ENCODE measurements at places on chromosomes 5 and 9.
A peak's percentile ranks its signal among the peaks of the same experiment; 100 is the strongest.

- no peak for DNase-seq
Measured at GRCh38 chr5:62111428-62111827, 194.6 kb upstream of the KIF2A start.

DNA sequence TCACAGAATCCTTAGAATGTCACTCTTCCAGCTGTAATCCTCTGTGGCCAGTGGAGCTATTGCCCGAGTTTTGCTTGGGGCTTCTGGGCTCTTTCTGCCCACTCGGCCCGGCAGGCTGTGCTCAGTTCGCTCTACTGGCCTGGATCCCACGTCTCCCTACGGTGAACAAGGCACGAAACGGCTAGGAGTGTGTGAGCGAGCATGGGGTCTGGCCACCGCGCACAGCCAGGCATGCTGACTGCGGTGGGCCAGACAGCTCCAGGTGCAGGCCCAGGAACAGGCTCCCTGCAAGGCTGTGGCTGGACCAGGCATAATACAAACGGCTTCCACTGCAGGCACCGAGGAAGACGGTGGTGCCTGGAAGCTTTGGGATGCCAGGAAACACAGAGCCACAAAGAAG lies 2035.5 kb upstream of the ACO1 start:
- DNase-seq, result no peak

DNA sequence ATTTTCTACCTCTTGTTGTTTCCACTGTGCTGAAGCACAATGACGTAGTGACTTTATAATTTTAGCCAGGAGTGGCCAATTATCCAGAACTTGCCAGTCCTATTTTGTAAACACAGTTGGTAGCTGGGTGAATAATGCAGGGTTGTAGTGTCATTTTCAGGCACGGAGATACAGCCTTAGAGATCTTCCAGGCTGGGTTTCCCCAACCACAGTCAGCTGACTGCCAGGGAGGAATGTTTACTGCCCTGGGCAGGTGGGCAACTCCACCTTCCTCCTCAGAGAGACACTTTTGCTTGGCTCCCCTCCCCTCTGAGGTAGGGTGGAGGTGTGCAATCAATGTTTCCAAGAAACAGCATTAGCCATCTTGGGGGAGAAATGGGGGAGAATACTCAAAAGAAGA lies 228.1 kb upstream of the NR4A3 start:
- DNase-seq, result no peak

DNA sequence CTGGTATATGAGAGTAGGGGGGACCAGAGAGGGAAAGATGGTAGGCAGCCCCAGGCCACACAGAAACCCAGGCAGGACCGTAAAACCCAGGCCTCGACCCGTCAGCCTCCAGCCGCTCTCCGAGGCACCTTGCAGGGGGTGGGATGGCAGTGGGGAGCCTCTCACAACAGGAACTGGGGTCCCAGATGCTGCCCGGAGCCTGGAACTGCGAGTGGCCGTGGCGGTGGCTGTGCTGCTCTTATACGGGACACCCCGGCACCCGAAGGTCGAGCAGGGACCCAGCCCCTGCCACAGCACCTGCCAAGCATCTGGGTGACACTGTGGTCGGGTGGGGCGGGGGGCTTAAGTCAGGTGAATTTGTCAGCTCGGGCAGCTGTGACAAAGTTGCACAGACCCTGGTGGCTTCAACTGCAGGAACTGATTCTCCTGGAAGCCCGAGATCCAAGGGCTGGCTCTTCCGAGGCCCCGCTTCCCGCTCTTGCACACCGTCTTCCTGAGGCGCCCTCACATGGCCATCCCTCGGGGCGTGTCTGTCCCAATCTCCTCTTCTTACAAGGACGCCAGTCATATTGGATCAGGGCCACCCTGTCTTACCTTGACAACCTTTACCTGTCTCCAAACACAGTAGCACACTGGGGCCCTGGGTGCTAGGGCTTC lies 47.6 kb upstream of the EGFL7 start:
- no peak for DNase-seq

GRCh38 chr5:175810457-175810856 lies 60.9 kb upstream of the CPLX2 start:
- DNase-seq, result no peak

DNA sequence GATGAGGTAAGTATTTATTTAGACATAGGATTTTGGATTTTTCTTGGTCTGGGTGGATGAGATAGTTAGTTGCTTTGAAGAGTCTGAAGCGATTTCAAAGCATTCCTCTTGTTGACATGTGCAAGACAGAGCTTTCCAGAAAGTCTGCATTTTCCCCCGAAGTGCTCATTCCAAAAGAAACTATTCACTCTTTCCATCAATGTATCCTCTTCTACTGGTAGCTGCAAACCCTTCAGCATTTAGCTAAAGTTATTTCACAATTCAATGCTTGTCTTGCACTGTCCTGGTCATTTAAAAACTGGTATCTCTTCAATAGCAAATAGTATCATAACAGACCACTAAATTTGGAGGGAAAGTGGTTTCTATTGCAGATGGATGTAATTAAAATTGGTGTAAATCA lies 13.0 kb downstream of the NREP start:
- no peak for DNase-seq

DNA sequence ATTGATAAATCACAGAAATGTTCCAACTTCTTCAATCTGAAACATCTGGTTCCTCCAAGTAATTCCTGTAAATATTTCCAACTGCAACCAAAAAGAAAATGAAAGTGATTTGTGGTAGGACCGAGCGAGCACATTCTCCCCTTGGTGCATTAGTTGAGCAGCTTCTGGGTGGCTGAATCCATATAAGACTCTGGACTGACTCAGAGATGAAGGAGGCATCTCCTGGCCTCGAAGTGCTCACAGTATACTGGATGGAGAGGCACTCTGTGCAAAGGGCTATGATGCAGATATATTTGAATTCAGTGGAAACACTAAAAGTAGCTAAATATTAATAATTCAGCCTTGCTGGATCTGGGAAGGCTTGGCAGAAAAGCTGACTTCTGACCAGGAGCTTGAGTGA lies 265.0 kb downstream of the MARCHF11 start:
- no peak for DNase-seq

DNA sequence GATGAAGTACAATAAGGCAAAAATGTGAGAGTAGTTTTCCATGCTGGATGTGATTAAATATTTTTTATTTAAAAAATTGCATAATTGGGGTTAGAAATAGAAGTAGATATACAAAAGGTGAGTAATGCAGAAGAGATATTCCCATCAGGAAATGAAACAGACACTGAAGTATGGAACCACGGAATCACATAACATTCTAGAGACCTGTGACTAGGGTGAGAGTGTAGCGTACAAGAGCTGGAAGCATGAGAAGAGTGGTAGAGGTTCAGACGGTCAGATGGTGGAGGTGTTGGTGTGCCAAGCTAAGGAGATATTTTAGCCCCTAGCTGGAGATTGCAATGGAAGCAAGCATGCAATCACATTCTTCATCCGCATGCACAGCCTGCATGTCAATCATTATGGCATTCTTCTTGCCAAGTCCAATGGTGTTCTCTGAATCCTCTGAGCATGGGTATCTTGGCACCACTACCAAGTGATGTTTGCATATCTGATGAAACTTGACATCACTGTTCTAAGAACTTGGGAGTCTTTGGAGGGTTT lies 587.8 kb downstream of the PSAT1 start:
- DNase-seq, result no peak

DNA sequence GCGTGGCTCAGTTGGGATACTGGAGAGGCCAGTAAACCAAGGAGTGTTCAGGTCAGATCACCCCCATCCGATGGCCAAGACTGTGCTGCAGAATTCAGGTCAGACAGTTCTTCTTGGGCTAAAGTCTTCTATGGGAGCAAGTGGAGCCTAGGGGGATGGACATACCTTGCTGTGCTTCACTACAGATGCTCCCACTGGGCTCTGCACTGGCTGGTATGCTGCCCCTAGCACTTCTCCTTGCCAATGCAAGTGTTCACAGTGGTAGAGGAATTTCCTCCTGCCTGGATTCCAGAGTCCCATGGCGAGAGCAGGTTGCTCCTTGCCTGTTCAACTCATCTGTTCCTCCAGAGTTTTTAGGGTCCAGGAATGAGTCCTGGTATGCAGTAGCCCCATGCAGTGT lies 134.2 kb upstream of the EDIL3 start:
- DNase-seq, result no peak

DNA sequence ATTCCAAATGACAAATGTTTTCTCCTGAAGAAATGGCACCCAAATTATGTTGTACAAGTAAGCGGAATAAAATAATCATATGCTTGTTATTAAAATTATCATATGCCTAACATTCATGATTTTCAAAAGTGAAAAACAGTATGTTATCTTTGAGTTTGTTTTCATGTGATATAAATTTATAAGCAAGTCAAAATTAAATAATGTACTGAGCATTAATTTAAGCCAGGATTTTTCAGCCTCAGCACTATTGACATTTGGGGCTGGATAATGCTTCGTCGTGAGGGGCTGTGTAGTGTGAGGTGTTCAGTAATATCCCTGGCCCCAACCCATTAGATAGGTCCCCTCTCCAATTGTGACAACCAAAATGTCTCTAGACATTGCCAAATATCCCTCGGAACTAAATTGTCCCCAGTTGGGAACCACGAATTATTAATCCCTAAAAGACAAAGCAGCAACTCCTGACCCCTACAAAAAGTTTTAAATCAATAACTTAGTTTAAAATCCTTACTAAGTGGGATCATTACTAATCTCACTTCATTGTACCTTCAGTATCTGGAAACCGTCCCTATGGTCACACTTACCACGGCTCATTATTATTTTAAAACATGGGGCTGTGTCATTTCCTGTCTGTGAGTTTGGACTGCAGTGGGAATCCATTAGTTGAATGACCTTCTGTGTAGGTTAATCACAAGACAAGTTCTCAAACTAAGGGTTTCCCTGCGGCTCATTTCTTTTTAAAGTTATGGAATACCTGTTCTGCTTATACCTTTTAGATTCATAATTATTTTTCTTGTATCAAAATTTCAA lies 1.3 kb upstream of the NNT start:
- DNase-seq, result no peak

DNA sequence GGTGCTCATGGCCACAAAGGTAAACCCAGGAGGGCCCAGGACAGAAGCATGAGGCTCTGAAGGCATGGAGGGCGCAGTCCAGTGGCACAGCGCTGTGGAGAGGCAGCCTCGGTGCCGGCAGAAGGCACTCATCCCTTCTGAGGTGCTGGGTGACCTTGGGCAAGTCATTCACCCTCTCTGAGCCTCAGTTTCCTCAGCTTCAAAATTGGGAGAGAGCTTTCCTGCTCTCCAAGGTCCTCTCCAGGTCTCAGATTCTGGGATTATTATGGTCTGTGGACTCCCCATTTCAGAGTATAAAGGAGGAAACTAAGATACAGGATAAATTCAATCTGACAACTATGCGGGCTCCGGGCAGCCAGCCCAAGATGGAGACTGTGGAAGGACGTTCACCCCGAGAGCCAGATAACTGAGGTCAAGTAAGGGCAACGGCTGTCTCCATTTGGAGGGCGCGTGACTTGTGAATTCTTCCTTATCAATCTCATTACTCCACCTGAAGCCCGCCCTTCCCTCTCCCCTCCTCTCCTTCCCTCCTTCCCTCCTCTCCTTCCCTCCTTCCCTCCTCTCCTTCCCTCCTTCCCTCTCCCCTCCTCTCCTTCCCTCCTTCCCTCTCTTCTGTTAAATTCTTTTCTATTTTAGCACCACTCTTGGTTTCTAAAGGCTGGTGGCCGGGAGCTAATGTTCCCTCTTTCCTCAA lies 58.1 kb downstream of the LRSAM1 start:
- no peak for DNase-seq

GRCh38 chr5:132009706-132010405 lies 1.6 kb downstream of the ACSL6 start:
- DNase-seq, result no peak

DNA sequence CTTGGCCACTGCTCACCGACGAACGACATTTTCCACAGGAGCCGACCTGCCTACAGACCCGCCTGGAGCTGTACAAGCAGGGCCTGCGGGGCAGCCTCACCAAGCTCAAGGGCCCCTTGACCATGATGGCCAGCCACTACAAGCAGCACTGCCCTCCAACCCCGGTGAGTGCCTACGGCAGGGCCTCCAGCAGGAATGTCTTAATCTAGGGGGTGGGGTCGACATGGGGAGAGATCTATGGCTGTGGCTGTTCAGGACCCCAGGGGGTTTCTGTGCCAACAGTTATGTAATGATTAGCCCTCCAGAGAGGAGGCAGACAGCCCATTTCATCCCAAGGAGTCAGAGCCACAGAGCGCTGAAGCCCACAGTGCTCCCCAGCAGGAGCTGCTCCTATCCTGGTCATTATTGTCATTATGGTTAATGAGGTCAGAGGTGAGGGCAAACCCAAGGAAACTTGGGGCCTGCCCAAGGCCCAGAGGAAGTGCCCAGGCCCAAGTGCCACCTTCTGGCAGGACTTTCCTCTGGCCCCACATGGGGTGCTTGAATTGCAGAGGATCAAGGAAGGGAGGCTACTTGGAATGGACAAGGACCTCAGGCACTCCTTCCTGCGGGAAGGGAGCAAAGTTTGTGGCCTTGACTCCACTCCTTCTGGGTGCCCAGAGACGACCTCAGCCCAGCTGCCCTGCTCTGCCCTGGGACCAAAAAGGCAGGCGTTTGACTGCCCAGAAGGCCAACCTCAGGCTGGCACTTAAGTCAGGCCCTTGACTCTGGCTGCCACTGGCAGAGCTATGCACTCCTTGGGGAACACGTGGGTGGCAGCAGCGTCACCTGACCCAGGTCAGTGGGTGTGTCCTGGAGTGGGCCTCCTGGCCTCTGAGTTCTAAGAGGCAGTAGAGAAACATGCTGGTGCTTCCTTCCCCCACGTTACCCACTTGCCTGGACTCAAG lies 1.5 kb downstream of the CSF2 start:
- peak; percentile 34 for DNase-seq

GRCh38 chr5:140251527-140251973 lies 51.4 kb downstream of the PFDN1 start:
- peak; percentile 74 for DNase-seq

GRCh38 chr5:39400713-39401578 lies 23.8 kb downstream of the DAB2 start:
- DNase-seq, result no peak

GRCh38 chr9:99169982-99170761 lies 51.6 kb downstream of the ALG2 start:
- no peak for DNase-seq

GRCh38 chr9:134377976-134378375 lies 51.7 kb downstream of the RXRA start:
- no peak for DNase-seq

- no peak for DNase-seq
Measured at GRCh38 chr9:109723781-109724180, 56.2 kb upstream of the PALM2AKAP2 start.

GRCh38 chr5:71864730-71865601 lies 145.9 kb downstream of the CARTPT start:
- DNase-seq, result no peak

DNA sequence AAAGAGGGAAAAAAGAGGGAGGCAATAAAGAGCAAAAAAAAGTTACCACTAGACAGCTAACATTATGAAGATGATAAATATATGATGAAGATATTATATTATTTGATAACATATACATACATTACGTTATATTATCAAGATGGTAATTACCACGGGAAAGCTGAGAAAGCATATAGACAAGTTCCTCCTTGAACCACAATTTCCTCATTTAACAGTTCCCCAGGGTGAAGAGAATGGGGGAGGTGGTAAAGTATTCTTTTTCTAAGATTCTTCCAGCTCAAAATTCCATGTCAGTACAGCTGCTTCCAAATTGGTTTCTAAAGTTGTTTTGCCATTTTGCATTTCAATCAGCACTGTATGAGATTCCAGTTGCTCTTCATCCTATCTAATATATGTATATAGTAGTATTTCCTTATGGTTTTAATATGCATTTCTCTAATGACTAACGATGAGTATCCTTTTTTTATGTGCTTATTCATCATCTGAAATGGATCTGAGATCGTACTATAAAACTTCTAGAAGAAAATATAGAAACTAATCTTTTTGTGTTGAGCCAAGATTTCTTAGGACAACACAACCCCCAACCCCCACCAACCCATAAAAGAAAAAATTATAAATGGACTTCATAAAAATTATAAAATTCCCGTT lies 49.5 kb upstream of the C9orf72 start:
- DNase-seq, result no peak

Measured in stimulated activated CD4-positive, alpha-beta T cell treated with anti-CD3 and anti-CD28 coated beads, Interleukin-4, amount 100 ng/mL, for 24 hours (primary cell).